CD4-positive, alpha-beta memory T cell (primary cell): ENCODE measurements at places on chromosomes 7 and 10. TPM values are rescaled to one million over a fixed set of nuclear protein-coding genes. Genes with fewer than 3 reads are reported as not detected.

DNA sequence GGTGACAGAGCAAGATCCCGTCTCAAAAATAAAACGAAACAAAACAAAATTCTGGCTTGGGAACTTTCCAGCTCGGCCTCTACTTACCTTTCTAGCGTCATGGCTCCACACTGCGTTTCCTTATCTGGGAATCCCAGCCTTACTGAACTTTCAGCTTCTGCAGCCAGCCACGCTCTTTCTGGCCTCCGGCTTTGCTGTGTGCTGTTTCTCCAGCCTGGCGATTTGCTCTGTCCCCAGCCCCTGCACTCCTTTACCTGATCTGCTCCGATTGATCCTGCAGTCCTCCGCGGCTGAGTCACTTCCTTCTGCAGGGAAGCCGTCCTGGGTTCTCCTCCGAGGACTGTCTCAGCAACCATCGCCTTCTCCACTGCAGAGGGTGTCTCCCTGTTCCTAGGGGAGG lies 71.0 kb upstream of the FAM171A1 start:
- no peak for DNase-seq

DNA sequence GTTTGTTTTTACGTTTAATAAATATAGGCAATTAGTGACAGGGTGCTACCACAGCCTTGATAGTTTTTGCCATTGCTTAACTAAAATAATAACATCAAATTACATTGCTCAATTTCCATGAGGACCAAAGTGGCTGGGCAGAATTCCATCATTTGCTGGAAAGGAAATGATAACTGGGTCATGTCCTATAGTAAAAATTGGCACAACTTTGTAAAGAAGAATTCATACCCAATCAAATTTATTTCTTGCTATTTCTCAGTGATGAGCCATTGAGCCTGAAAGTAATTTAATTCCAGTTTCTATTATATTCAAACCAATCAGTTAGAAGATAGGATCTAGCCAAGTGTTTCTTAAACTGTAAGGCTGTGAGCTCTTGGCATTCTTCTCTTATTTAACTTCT lies 102.2 kb upstream of the CTTNBP2 start:
- no peak for DNase-seq

GRCh38 chr7:20114468-20114867 lies 102.7 kb downstream of the MACC1 start:
- no peak for DNase-seq

DNA sequence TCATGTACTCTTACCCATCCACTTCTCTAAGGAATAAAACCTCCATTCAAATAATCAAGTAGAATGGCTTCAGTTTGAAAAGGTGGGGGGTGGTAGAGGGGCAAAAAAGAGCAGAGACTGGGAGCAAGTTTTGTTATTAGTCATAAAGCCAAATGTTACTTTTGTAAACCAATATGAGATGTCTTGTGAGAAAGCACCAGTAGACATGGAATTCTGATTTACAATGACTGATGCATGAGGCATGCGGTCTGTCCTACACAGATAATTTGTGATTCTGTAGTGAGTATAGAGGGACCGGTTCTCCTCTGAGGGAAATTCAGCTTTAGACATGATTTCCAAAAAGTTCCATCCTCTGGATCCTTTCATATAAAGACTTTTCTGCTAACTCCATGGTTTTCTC lies 12.9 kb upstream of the ABCA13 start:
- DNase-seq = no peak

DNA sequence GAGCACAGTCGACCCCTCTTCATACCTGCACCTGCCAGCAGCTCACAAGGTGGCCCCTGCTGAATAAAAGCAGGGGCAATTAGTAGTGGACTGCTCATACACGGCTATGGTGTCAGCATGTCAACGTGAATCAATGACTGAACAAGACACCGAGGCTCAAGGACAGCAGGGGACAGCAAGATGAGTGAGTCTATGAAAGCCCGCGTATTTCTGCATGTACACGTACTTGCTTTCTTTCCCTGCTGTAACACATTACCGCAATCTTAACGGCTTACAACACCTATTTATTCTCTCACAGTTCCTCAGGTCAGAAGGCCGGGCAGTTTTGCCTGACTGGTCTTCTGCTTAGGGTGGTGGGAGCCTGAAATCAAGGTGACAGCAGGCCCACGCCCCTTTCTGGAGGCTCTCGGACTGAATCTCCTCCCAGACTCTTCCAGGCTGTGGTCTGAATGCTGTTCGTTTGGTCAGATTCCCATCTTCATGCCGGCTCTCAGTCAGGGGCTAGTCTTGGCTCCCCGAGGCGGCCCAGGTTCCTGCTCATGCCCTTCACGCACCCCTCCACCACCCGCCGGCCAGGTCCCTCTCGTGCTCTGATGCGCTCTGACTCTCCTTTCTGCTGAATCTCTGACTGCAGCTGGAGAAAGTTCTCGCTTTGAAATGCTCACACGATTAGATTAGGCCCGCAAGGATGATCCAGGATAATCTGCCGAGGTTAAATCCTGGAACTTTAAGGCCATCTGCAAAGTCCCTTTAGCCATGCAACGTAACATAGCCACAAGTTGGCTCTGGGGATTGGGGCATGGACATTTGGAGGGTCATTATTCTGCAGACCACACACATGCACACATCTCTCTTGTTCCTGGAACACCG lies 7.8 kb upstream of the PPP2R2D start:
- no peak for DNase-seq

- no peak for DNase-seq
Measured at GRCh38 chr10:34049887-34050286, 715.4 kb upstream of the NRP1 start.

DNA sequence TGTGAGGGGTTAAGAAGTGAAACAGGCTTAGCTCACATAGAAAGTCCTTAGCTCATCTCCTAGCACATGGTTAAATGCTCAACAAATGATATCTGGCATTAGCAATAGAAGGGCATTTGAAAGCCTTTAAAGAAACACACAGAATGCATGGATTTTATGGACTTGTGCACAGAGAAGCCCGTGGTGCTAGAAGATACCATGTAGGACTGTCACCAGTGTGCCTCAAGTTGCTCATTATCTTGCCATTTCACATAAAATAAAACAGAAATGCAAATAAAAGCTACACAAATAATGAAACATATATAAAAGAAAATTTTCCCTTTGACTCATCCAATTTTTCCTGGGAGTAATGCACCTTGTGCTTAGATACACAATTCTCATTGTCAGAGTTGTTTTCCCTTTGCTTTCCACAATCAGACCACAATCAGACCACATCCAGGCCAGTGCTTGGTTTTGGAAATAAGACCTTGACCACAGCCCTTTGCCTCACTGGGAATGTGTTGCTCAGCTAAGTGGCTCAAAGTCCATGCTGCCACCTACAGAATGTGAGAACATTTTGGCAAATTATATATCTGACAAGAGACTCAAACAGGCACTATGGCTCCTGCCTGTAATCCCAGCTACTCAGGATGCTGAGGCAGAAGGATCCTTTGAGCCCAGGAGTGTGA lies 9.5 kb upstream of the WDR11 start:
- DNase-seq = no peak

The LOXL4 gene
- not detected for polyA plus RNA-seq

The TMEM184A gene
- polyA plus RNA-seq = not detected

The ATOH7 gene
- polyA plus RNA-seq = not detected

The HOGA1 gene
- polyA plus RNA-seq = not detected

The SH2D4B gene
- not detected for polyA plus RNA-seq

The EIF4EBP2 gene
- 83.9 TPM for polyA plus RNA-seq
